ENCODE measurements at places on chromosomes 12 and 14.

GRCh38 chr14:67245104-67245503 lies 3.9 kb downstream of the PALS1 start:
- no peak for DNase-seq

DNA sequence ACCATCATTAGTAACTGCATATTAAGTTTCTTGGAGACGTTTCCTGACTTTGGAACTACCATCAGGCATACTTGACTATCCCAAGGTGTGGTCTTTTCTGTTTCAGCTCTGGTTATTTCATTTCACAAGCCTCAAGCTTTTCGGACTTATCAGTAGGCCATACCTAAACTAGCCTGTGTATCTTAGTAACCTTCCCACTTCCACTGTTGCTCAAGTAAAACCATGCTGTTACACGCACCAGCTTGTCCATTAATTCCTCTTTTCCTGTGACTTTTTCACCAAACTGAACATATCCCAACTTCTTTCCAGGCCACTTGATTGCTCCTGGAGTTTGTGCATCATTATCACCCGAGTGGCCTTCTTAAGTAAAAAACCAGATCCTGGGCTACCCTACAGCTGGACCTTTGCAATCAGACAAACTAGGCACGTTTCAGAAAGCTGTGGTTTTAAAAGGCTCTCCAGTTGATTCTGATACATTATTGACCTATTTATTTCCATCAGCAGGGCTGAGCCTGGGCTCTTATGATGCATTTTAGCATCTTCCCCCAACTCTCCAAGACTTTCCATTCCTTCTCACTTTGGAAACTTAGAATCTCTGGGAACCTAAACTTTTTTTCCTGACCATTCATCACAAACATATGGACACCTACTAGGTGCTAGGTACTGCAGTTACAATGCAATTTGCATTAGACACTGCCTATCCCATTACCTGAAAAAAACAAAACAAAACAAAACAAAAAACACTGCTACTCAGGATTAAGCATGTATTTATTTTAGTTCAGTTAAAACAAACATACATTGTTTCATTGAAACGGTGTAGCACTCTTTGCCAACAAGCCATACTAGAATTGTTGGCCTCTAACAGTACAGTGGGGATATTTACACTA lies 14.9 kb downstream of the SLC38A2 start:
- DNase-seq, result no peak

- DNase-seq, result no peak
Observed at GRCh38 chr12:68871921-68872320, 61.0 kb downstream of the CPM start.

- DNase-seq, result peak; percentile 32
Observed at GRCh38 chr14:105120056-105120455, 48.5 kb downstream of the JAG2 start.

- no peak for DNase-seq
Observed at GRCh38 chr14:90692826-90693225, 123.4 kb downstream of the TTC7B start.

DNA sequence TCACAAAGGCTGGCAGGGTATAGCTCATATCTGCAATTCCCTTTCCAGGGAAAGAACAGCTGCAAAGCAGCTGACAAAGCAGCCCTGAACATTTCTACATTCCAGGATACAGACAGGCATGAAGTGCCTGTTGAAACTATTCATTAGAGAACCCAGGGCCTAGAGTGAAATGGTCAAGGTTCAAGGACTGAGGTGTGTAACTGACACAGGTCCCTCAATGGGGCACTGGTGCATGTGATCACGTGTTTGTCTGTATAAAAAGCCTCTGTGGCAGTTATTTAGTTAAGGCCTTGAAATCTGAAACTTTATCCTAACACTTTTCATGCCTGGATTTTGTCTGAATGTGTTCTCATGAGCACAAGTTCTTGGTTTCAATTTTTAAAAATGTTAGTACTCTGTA lies 47.1 kb downstream of the GIT2 start:
- no peak for DNase-seq

- no peak for DNase-seq
Observed at GRCh38 chr14:103943673-103944072, 1.3 kb upstream of the RD3L start.

- no peak for DNase-seq
Observed at GRCh38 chr12:116777245-116777644, 39.1 kb downstream of the RNFT2 start.

- no peak for DNase-seq
Observed at GRCh38 chr14:95200404-95200803, 43.1 kb upstream of the DICER1 start.

- DNase-seq, result no peak
Observed at GRCh38 chr12:100724071-100724470, 70.5 kb upstream of the ANO4 start.

- no peak for DNase-seq
Observed at GRCh38 chr14:90302529-90303303, 29.0 kb downstream of the NRDE2 start.

Measured in mesothelial cell of epicardium (in vitro differentiated cells).